ENCODE measurements at places on chromosomes 12 and 14.

DNA sequence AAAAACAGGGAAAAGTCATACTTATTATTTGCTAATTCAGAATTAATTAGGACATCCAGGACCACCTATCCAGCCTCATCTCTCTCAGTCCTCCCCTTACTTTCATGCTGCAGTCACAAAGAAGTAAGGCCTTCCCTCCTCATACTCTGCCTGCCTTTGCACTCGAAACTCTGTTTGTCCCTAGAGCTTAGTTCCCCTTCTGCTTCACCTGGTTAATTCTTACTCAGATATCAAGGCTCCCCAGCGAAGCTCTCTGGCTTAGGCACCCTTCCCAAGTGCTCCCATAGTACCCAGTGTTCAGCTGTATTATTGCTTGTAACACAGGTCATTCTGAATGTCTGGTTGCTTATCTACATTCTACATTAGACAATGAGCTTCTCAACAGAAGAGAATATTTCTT lies 81.3 kb downstream of the ERGIC2 start:
- no peak for DNase-seq

- DNase-seq: no peak
Measured at GRCh38 chr12:122947352-122947792, 18.9 kb downstream of the ABCB9 start.

DNA sequence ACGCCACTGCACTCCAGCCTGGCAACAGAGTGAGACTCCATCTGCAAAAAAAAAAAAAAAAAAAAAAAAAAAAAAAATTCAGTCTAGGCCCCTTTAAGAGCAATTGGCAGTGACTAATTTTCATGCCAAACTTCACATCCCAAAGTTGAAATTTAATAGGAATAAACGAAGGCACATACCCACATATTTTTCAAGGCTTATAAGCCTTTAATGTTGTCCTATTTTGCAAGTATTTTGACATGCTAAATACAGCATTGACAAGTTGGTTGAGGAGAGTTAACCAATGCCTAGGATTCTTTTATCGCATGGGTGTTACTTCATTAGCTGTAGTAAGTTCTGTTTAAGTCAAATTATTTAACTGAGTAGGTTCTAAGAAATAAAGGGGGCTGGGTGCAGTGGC lies 23.5 kb upstream of the HIP1R start:
- no peak for DNase-seq

DNA sequence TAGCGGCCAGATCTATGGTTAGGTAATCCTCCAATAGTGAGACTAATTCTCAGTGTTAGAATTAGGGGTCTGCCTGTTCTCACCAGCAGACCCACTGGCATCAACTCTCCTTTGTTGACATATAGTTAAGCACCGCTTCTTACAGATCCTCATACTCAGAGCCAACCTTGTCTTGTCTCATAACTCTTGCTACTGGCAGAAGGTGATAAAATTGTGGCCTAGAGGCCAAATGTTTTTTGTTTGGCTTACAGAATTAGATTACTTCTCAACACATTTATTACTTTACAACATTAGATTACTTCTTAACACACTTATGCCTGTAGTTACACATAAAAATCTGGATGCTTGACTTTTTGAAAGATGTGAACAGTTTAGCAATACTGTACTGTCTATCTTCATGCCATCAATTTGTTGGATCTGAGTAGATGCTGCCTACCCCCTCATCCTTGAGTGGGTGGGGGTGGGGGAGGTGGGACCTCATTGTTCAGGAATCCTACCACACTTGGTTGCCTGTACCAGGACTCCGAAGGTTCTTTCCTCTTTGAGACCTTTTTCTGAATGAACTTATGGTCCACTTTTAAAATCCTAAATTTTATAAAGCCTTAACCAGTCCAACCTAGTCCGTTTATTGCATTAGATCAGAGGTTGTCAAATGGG lies 7.0 kb downstream of the MTHFD1 start:
- DNase-seq: no peak

- DNase-seq: no peak
Measured at GRCh38 chr14:78834766-78835451, 664.7 kb downstream of the NRXN3 start.

DNA sequence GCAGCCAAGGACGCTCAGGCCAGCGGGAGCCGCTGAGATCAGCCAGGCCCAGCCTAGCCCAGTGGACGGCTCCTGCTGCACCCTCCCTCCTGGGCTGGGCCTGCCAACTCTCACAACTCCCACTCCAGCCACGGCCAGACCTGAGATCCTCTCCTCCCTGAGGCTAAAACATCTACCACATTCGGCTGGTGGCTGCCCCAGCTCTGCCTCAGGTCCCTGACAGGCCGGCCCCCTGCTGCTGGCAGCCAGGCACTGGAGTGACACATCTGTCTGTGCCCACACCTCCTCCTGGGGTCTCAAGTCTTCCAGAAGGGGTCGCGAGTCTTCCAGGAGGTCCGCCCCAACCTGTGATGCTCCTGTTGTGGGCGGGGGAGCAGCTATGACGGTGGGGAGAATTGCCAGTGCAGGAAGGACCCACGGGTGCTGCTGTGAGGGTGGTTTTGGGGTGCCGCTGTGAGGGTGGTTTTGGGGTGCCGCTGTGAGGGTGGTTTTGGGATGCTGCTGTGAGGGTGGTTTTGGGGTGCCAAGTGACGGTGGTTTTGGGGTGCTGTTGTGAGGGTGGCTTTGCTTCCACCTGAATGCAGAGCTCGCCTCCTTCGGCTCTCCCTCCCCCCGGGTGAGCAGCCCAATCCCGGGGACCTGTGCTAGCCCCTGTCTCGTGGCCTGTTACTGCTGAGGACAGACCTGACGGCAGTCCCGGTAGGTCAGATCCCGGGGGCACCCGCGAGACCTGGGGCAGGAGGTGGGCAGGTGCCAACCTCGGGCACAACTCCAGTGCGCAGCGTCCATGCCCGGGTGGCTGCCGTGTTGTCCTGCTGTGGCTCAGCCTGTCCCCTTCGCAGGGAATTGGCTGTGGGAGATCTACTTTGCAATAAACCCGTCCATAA lies 27.5 kb upstream of the C14orf180 start:
- no peak for DNase-seq

DNA sequence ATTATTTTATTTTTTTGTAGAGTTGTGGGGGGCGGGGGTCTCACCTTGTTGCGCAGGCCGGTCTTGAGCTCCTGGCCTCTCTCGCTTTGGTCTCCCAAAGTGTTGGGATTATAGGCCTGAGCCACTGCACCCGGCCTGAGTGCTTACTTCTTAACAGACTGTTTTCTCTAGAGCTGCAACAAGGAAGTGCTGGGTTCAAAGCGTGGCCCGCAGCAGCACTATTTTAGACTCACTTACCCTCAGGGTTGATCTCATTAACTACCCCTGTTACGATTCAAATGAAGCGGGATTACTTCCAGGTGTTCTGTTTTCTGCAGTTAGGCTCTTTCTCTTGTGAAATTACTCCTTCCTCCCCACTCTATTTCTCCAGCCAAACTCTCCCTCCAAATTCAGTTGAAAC lies 8.7 kb downstream of the A2ML1 start:
- no peak for DNase-seq

GRCh38 chr12:102371165-102371564 lies 109.2 kb downstream of the IGF1 start:
- DNase-seq: no peak

- DNase-seq: no peak
Measured at GRCh38 chr12:47763481-47764346, 5.0 kb upstream of the RAPGEF3 start.

DNA sequence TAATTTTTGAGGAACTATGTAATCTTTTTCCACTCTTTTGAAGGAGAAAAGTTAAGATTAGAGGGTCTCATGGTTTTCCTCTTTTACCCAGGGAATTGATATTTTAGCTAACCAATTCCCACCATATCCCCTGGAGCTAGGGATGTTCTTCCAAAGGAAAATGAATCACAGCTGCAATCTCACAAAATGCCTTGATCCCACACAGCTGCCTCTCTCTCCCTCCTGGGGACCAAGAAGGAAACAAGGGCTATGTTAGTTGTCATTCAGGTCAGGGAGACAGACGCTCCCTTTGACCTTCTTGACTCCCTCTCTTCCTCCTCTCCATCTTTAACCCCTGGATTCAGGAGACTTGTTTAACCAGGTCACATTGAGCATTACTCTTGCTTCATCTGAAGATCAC lies 9.5 kb downstream of the DCN start:
- no peak for DNase-seq

DNA sequence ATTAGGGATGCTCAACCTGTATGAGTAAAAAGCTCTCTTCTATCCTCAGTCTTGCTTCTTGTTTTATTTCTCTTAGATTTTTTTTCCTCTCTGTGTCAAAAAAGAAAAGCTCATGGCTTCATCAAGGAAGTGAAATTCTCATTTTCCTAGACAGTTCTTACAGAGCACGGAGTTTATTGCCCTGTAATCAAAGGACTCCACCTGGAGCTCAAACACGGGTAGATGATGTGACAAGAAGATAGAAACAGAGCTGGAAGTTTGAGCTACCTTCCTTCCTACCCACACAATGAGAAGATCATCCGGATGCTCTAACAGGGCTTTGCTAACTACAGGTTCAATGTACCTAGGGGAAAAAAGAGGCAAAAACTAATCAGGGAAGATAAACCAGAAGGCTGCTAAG lies 564.8 kb downstream of the MED13L start:
- DNase-seq: no peak

DNA sequence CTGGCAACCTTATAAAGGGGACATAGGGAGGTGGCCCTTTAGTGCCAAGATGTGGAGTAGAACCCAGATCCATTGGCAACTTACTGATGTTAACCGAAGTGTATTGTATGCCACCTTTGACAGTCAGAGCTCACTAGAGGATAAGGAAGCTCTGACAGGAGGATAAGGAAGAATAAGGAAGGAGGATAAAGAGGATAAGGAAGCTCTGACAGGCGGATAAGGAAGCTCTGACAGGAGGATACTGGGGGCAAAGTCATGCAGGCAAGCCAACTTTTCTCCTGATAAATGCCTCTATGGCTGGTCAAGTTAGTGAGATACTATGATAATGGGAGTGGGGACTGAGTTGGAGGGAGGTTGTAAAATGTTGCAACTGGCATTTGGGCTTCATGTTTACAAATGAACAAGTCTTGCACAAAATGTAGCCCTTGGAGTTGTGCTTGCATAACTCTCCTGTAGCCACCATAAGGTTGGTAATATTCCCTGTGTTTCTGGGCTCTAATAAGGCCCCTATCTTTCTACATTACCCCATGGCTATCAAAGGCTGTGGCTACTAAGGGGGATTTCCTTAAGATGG lies 17.7 kb upstream of the DHRS2 start:
- DNase-seq: no peak

DNA sequence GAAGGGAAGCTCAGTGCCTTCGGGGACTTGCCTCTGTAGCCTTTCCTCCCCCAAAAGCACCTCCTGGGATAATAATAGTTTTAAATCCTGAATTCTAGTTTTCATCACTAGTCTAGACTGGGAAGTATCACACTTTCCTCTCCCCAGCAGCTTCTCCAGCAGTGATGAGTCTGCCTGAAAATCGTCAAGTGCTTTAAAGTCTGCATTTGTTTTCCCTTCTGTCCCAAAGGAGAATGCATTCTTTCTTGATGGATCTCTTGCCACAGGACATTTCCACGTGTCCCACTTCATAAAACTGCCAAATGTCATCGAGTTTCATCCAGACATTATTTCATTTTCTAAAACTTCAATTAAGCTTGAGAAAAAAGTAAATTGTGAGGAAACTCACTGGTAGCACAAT lies 15.0 kb downstream of the CSRP2 start:
- peak; percentile 35 for DNase-seq

DNA sequence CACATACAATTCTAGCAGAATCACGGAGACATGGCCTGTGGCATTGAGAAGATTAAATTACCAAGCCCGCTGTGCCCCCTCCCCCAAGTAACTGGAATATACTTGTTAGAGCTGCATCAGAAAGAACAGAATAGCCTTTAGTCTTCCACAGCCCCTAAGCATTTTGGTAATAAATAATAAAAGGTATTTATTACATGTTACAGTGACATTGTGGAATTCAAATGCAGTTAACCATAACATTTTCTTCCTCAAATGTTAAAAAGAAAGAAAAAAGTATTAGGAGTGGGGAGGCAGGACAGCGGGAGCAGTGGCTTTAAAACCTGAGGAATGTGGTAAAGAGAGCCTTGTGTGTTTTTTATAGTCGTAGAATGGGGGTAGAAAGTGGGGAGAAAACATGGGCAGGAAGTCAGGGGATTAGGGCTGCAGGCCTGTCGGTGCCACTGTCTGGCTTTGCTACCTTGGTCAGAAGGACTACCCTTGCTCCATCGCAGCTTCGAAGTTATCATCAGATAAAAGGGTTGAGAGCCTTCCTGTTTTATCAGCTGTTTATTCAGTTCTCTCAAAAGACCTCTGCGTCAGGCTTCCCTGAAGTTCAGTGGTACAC lies 255.9 kb downstream of the MSRB3 start:
- DNase-seq: no peak

GRCh38 chr12:77299001-77299400 lies 233.6 kb upstream of the E2F7 start:
- no peak for DNase-seq

DNA sequence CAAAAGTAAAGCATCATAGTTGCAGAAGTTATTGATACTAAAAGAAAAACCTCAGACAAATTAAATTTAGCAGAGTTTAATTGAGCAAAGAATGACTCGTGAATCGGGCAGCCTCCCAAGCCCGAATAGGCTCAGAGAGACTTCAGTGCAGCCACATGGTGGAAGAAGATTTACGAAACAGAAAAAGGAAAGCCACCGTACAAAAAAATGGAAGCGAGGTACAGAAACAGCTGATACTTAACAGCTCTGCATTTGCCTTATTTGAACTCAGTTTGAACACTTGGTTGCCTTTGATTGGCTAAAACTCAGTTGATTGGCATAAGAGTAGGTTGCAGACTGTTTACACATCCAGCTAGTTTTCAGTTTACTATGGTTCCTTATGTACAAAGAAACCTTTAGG lies 12.9 kb downstream of the TTC9 start:
- no peak for DNase-seq

GRCh38 chr12:112107306-112108201 lies 1.0 kb downstream of the NAA25 start:
- DNase-seq: no peak

GRCh38 chr12:30913323-30913722 lies 13.2 kb upstream of the TSPAN11 start:
- no peak for DNase-seq

DNA sequence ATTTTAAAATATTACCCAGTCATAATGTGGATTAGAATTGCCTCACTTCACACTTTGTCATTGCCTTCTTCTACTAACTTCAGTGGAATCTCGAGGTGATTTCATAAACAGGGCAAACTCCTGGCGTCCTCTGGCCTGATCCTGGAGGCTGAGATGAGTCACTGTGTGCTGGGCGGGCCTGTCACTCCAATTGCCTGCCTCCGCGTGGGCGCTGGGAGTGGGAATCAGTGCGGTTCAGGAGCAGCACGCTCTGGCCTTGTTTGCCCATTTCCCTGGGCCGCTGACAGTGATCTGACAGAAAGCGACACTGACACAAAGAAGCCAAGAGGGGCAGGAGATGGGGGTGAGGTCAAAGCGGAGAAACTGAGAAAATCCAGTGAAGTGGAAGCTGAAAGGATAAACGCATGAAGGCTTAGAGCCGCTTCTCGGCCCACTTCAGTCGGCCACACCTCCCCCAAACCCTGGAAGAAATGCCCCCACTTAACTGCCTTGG lies 29.7 kb downstream of the LGR5 start:
- DNase-seq: no peak

All from muscle of arm (tissue), 14 donors.